Cerebellum (tissue), 4 donors: ENCODE measurements at places on chromosomes 7 and 10. TPM values are rescaled to one million over a fixed set of nuclear protein-coding genes. Genes with fewer than 3 reads are reported as not detected.

DNA sequence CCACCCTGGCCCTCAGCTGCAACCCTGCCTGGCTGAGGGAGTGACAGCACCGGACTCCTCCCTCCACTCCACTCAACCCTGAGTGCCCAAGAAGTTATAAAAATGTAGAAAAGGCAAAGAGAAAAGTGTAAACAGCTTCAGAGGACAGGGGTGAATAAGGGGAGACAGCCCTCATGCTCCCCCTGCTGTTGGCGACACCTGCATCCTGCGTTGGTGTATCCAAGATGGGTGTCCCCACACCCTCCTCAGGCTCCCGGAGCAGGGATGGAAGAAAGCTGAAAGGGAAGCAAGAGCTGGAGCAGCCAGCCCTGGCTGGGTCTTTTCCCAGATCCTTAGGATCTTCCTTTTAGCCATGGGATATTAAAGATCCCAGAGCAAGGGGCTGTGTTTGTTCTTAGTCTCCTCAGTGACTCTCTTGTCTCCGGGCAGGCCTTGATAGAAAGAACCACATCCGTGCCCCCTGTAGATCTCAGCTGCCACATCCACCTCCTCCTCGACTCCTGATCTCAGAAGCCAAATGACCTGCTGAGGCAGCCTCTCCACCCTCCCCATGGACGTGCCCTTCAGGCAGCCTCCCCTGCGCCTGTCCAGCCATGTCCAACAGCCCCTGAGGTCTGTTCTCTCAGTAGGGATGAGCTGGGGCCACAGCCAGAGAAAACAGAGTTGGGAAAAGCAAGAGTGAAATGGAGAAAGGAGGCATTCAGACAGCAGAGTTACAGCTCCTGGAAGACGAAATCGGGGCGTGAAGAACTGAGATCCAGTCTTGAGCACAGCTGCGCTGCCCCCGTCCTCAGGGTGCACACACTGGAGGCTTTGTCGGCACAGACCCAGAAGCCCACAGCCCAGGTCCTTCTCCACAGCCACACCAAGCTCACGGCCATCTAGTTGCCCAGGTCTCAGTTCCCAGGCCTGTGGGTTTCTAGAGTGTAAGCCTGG lies 6.8 kb downstream of the FAM131B start:
- DNase-seq = no peak

DNA sequence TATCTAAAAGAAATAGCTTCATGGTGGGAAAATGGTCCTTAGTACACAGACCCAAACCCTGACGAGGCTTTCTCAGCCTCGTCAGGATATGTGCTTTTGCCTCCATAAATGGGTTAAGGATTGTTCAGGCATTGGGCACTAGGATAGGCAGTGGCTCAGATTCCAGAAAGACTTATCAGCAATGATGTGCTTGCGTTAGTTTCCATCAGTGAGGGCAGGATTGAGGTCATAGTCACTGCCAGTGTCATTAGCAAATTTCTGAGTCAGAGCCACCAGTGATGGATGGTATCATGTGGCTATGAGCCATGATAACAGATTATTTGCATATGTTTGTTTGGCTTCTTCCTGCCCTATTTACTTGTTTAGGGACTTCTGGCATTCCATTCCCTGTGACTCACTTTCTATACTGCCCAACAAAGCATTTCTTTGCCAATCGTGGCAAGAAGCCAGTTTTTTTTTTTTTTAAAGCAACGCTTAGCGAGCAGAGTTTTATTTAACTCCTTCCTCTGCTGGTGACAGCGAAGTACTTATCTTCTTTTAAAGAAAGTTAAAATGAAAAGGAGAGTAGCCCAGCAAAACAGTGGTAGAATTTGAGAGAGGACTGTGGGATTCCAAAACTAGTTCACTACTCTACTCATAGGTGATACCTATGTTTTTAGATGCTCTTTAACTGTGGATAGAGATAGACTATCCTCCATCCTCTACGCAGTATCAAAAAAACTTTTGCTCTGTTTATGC lies 44.4 kb downstream of the MYPN start:
- no peak for DNase-seq

- DNase-seq = peak; percentile 70
These were observed 490 bp downstream of the CADPS2 start for GRCh38 chr7:122885583-122886356.

DNA sequence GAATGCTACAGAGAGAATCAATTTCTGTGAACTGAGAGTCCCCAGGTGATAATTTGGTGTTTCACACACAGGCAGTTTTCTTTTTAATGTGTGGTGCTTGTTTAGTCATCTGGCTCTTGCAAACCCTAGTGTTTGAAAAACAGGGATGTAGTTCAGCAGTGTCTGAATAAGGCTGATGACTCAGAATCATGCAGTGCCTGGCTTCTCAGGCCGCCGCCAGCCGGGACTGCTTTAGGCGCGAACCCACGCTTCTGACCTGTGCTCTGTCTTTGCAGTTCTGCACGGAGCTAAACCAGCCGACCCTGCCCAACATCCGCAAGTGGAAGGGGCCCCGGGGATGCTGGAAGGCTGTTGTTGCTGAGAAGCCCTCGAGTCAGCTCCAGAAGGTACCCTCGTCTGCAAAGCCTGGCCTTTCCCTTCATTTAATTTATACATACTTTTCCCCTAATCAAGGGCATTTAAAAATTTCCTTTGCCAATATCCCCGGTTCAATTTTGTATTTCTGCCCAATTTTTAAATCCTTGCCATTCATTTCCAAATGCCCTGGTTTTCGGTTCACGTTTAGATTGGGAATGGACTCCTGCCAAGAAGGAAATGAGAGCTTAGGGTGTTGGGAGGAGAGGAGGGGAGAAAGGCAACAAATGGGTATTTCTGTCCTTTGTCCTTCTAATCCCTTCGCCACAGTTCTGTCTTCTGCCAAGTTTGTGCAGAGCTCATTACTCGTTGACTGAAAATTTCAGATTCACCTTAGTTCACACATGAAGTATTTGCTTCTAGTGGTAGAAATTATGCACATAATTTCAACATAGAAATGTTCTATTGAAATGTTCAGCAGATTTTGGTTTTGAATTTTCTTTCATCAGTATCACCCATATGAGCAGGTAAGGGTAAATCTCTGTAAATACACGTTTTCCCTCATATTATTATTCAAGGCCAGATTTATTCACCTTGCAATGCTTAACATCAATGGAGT lies 108.5 kb upstream of the ANLN start:
- DNase-seq = peak; percentile 58

- DNase-seq = no peak
These were observed 23.4 kb downstream of the SMURF1 start for GRCh38 chr7:99120501-99120900.

- no peak for DNase-seq
These were observed 78.4 kb upstream of the GSDME start for GRCh38 chr7:24835643-24836042.

DNA sequence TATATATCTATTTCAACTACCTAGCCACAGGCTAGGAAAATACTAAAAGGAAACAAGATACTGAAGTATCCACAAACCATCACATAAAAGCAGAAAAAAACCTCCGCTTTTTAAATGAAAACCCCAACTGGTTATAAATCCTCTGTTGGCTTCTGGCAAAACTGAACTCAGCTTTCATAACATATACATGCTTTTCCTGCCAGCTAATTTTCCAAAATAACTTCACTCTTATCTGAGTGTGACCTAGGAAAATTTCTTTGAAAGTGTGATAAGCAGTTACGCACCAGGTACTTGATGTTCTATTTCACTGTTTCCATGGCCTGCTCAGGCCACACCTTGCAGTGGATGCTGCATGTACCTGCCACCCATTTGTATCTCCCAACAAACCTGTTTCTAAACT lies 11.8 kb downstream of the FAM3C start:
- DNase-seq = no peak

- DNase-seq = no peak
These were observed 226.2 kb downstream of the THSD7A start for GRCh38 chr7:11605749-11606148.

- DNase-seq = no peak
These were observed 201.6 kb downstream of the MBL2 start for GRCh38 chr10:52571018-52571417.

- no peak for DNase-seq
These were observed 201.6 kb downstream of the LRRTM3 start for GRCh38 chr10:67127441-67127840.

GRCh38 chr7:43204081-43204480 lies 91.6 kb downstream of the HECW1 start:
- DNase-seq = no peak

DNA sequence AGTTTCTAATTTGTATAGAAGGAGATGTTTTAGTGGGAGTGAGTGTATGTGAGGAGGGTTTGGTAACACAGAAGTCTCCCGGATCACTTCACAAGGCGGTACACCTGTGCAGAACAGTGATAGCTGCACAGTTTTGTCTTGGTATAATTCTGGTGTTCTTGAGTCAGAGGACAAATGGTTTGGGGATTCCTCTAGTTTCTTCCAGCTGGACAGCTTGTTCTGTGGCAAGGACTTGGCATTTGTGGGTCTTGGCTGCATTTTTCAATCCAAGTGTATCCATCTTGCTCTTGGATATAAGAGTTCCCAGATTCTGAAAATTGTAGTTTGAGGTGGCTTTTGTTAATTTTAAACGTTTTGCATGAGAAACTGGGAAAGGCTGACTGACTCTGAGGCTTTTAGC lies 135.7 kb downstream of the AHR start:
- DNase-seq = no peak

DNA sequence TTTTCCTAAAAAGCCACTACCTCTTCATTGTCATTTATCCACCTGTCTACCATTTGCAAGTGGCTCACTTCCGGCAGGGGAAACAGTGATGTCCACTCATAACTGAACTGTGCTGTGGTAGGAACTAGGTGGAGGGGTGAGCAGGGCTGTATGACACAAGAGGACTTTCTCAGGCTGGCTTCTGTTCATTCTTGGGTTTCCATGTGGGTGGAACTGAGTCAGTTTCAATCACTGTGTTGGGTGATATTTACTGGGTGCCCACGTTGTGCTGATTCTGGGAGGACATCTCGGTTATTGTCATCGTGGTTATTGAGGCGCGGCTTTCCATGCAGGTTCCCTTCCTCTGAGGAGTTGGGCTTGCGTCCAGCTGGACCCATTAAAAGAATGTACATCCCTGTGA lies 38.8 kb downstream of the RAMP3 start:
- DNase-seq = no peak

DNA sequence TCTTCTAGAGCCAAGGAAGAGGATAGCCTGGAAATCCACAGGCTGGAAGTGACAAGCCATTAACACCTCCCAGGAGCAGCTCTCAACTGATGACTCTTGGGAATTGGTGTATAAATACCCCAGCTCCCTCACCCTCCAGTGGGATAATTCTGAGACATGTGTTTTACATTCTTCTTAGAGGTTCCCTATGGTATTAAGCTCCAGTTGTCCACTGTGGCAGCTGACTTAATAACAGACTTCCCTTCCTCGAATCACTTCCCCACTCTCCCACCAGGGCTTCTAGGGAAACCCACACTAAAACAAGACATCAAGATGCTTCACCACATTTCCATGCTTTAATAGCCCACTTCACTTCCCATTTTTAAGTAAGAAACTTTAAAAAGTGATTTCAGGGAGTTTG lies 47.2 kb downstream of the FAM107B start:
- no peak for DNase-seq

DNA sequence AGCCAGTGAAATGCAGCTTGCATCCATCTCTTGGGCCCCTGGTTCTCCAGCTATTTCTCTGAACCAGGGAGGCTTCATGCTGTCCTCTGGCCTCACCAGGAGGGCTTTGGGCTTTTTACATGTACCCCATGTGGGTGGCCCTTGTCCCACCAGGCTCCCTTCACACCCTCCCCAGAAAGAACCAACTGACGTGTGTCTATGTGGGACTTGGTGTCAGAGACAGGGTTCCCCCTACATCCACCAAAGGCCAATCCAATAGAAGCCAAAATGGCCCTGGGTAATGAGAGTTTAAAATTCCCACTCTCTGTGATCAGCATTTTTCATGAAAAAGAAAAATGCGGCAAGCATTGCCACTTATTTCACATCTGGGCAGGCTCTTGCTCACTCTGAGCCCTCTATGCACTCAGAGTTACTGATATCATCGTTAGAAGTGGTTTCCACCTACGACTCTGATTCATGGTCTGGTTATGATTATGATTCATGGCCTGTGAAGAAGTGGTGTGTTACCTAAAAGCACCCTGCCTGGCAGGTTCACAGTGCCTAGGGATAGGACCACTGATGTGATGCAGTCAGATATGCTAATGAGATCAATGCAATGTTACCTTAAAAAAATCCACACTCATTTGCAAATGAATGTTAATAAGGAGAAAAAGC lies 133.5 kb downstream of the BUB3 start:
- DNase-seq = no peak

- no peak for DNase-seq
These were observed 108.7 kb downstream of the PCLO start for GRCh38 chr7:83053965-83054364.

DNA sequence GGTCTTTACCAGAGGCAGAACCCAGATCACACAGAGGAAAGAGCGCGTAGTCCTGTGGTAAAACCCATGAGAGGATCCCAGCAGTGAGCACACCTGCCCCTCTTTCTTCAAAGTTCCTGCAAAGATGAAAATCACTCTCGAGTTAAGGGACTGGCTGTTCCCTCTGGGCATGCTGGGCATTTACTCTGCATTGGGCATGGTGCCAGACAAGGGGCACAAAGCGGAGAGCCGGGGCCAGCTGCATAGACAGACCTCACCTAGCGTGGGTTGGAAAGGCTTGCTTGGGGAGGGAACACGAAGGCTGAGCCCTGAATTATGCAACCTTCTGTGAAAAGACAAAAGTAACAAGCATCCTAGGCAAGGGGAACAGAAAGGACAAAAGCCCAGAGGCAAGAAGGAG lies 120.0 kb upstream of the TCERG1L start:
- no peak for DNase-seq

GRCh38 chr7:30285067-30285535 lies 704 bp downstream of the ZNRF2 start:
- DNase-seq = peak; percentile 41

- no peak for DNase-seq
These were observed 254.7 kb upstream of the PTER start for GRCh38 chr10:16182144-16182543.

GRCh38 chr7:144513334-144513733 lies 109.8 kb upstream of the NOBOX start:
- peak; percentile 25 for DNase-seq

DNA sequence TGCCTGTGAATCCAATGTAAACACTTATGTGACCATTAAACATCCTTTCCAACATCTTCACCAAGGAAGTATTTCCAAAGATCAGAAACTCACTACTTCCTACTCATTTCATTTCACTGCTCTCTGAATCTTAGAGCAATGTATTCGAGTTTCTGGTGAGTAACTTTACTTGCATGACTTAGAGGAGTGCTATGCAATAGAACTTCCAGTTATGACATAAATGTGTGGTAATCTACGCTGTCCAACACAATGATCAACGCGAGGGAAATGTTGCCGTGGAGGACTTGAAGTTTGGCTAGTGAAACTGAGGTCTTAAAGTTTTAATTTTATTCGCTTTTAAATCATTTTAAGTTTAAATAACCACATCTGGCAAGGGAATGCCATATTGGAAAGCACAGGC lies 1326.3 kb downstream of the XPNPEP1 start:
- DNase-seq = no peak

CEP41 gene
- 18.2 TPM for total RNA-seq

OAT gene
- 73.3 TPM for total RNA-seq

SFTPA1 gene
- total RNA-seq = 4.4 TPM

TMEM176B gene
- 4.3 TPM for total RNA-seq

POMZP3 gene
- total RNA-seq = 4.3 TPM

GSDME gene
- 31.3 TPM for total RNA-seq

AASS gene
- 79.6 TPM for total RNA-seq

PLXDC2 gene
- total RNA-seq = 59.6 TPM

IFIT3 gene
- total RNA-seq = 2.4 TPM
